ENCODE measurements at places on chromosomes 12 and 14.

DNA sequence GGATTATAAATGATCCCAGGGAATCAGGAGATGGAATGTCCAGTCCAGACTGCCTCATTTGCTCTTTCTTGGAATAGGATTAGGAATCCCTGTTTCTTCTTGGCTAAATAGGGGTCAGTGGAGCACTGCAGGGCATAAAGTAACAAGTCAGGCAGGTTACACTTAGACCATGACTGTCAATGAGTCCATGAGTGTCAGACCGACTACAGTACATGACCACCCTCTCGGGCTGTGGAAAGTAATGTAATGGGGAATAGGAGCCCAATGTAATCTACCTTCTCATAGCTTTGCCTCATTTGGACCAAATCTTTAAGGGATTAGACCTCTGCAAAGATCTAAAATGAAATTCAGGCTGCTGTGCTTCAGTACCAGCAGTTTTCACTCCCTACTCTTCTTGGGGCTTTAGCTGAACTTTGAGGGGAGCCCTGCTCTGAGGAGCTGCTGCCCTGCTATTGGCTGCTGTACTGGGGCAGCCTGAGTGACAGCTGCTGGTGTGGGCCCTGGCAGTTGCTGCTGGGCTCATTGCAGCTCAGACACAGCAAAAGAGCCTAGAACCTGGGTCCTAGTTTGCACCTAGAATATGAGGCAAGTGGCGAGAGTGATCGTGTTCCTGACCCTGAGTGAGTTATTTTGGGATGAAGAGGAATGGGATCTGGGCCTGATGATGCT is 62.2 kb upstream of the OR4E1 start:
- DNase-seq = no peak

- DNase-seq = no peak
These were observed 10.4 kb upstream of the MED13L start for GRCh38 chr12:116287842-116288301.

DNA sequence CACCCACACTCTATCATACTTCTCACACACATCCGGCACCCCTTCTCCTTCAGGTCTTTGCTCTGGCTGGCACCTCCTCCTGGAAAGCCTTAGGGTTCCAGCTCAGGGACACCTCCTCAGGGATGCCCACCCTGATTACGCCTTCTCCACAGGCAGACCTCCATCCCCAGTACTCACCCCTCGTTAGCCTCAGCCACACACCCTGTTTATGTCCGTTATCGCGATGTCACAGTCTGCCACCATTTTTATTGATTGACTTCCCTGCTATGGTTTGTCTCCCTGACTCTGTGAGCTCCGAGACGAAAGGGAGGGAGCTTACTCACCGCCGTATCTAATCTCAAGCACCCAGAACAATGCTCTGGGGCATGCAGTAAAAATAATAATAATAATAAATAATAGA is 191.7 kb upstream of the LHX5 start:
- no peak for DNase-seq

DNA sequence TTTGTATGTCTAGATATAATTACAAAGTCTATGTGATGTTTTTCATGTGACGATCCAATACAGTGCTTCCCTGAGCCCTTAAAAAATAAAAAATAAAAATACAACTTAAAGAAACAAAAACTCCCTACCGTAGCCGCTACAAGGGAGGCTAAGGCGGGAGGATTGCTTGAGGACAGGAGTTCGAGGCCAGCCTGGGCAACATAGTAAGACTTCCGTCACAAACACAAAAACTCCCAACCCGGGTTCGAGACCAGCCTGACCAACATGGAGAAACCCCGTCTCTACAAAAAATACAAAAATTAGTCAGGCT is 669 bp upstream of the CDKN3 start:
- no peak for DNase-seq

GRCh38 chr12:89333564-89334252 is 18.6 kb downstream of the DUSP6 start:
- no peak for DNase-seq
